ENCODE measurements at places on chromosomes 3 and 15.

GRCh38 chr3:152480282-152480953, 211.7 kb downstream of the MBNL1 start:
- DNase-seq, result no peak

DNA sequence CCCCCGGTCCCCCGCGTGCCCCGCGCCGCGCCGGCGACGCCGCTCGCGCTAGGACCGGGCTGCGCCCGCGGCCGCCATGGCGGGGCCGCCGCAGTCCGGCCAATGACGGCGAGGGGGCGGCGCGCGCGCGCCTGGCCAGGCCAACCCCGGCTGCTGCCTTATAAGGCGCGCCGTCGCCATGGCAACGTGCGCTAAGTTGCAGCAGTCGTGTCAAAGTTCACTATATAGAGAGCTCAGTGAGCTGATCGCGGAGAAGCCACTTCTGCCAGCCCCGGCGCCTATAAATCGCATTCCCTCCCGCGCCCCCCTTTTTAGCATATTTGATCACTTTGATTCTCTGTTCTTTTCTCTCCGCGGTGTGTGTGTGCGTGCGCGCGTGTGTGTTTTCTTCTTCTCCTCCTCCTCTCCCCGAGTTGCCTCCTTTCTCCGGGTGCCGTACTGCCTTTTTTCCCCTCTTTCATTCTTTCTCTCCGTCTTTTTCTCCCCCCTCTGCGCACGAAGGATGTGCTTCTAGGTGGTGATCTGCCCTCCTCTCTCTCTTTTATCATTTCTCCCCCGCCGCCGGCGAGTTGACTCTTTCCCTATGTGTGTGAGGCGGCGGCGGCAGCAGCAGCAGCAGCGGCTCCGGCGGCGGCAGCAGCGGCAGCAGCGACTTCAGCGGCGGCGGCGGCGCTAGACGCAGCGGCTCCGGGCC, at the start of gene NR2F2:
NR2F2 (plus strand) TSS at position 251 of the 694 bp plus-strand sequence. CDS start 1,406 bp downstream, outside the sequence.
- peak; percentile 24 for DNase-seq

DNA sequence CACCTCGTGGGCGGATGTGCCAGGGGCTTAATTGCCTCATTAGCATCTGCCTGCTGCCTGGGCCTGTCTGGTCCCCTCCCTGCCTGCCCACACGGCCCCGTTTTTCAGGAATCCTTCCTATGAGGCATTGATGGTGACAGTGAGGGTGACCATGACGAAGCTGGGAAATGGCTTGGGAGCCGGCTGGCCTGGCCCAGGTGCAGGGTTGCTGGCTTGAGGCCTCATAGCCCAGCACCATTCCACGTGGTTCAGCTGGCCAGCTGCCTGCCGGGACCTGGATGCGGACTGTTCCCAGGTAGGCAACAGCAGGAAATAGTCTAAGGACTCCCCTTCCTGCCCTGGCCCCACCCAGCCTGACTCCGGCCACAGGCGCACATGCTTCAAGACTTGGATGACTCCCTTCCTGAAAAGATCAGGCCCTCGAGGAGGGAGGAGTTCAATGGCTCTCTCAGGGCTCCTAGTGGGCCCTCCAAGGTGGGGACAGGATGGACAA, 8.9 kb upstream of the DUSP7 start:
- no peak for DNase-seq

GRCh38 chr15:74229686-74230085, 6.4 kb upstream of the CCDC33 start:
- DNase-seq, result no peak

- no peak for DNase-seq
Measured at GRCh38 chr3:143826296-143826695, 22.0 kb downstream of the SLC9A9 start.

DNA sequence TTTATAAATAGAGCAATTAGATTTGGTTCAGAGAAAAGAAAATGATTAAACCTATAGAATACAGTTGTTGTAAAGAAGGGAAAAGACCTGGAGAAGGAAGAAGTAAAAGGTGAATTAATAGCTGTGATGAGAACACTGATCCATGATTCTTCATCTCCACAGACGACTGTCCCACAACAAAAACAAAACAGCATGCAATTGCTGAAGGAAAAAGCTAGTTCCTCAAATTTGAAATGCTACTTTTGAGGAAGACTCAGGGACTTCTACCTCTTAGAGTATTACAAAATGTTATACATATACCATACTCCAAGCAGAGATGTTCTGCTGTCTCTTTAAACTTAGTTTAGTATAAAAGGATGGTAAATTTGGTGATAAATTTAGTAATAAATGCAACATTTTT, 21.5 kb downstream of the ALCAM start:
- no peak for DNase-seq
